ENCODE measurements at places on chromosomes 3 and 15.

DNA sequence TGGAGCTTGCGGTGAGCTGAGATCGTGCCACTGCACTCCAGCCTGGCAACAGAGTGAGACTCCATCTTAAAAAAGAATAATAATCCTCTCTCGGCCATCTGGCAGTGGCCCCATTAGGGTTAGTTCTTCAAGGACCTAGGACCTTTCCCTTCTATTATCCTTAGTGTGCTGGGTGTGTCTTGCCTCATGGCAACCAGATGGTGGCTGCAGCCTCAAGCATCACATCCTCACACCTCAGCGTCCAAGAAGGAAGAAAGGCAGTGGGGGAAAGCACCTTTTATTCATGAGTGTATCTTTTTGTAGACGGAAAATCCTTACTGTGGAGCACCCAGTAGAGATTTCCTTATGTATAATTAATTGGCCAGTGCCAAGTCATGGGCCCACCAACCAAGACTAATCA is 42.7 kb upstream of the TFRC start:
- DNase-seq, result no peak

DNA sequence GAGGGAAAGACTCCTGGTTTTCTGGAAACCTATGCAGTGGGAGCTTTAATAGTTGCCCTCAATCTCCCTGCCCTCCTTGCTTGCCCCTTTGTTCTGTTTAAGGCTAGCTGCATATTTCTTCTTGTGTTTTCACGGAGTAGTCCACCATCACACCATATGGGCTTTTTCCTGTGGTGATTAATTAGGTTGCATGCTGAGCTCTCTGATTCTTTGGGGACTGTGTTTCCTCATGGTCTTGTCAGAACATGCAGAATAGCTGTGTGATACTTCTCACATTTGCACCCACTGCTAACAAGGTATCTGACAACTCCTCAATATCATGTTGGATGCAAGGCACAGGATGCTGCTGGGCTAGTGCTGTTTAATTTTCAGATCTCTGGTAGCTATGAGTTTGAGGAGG is 139.6 kb downstream of the PTPRG start:
- DNase-seq, result peak; percentile 44

- DNase-seq, result no peak
Measured at GRCh38 chr15:40471105-40471807, 472 bp downstream of the CHST14 start.

GRCh38 chr3:120741320-120741719 is 996 bp downstream of the RABL3 start:
- DNase-seq, result no peak
